ENCODE measurements at places on chromosomes 13 and 19. TPM values are rescaled to one million over a fixed set of nuclear protein-coding genes. Genes with fewer than 3 reads are reported as not detected.

Gene VSIG10L
- total RNA-seq: 0.79 TPM

Gene RAX2
- not detected for total RNA-seq

Gene IGFL1
- 0.67 TPM for total RNA-seq

Gene RXFP2
- not detected for total RNA-seq

Gene ZSCAN1
- total RNA-seq: not detected

Gene RGS9BP
- 1.1 TPM for total RNA-seq

Gene ZNF493
- total RNA-seq: 6.3 TPM

GRCh38 chr19:19997656-19998268, 41.5 kb downstream of the ZNF682 start:
- no peak for DNase-seq

DNA sequence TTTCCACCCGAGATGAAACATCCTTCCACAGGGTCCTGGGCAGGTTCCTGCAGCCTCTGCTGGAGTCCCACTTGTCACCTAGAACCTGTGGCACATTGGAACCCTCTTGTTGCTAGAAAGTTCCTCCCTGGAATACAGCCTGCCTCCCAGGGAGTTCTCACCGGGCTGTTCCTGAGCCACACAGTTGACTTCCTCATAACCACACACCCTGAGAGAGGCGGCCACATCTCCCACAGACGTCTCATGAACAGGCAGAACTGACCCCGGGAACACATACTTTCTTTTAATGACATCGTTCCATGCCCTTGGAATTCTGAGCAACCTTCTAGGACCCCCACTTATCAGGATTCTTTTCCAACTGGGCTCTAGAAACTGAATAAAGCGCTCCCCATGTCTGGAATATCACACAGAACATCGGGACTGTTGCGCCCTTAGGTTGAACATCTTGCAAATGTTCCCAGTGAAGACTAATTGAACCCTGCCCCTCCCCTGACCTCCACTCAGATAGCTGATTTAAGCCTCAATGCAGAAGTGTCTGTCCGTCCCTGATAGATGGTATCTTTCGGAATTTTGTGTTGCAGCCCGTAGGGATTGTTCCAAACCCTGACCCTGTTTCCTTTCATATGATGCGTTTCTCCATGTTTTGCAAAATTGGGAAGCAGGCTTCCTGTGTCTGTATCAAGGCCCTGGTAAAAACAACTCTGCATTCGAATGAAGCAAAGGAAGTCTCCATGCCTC, 91.1 kb downstream of the RAB20 start:
- DNase-seq: no peak

DNA sequence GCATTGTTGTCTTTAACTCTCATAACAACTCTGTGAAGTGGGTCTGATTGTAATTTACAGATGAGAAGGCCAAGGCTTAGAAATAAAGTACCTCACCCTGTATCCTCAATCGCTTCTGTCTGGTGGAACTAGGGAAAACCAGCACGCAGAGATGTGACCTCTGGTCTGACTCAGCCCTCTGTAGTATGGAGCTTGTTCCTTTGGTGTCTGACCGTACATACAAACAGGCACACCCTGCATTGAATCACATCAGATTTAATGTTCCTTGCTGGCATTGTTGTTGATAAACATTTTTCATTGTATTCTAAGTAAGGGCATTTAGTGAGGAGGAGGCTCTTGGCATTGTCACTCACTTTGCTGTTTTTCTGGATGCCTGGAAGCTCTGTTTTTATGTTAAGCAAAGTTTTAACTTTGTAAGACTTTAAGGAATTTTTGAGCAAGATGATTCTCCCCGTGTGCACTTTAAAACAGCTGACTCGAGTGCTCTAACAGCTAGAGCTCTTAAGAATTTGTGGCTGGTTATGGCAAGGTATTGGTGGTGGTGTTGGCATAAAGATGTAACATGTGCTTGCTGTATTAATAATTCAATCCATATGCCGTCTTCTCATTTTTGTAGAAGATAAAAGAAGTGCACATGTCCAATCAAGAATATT, 89.0 kb upstream of the SPATA13 start:
- DNase-seq: no peak

- DNase-seq: no peak
Measured at GRCh38 chr13:76948149-76948548, at the start of gene ACOD1. TSS of gene ACOD1 (plus strand) at chr13:76948511. CDS start at chr13:76948559, 48 bp downstream.

- DNase-seq: no peak
Measured at GRCh38 chr13:95642999-95643398, 1.5 kb downstream of the DZIP1 start.

DNA sequence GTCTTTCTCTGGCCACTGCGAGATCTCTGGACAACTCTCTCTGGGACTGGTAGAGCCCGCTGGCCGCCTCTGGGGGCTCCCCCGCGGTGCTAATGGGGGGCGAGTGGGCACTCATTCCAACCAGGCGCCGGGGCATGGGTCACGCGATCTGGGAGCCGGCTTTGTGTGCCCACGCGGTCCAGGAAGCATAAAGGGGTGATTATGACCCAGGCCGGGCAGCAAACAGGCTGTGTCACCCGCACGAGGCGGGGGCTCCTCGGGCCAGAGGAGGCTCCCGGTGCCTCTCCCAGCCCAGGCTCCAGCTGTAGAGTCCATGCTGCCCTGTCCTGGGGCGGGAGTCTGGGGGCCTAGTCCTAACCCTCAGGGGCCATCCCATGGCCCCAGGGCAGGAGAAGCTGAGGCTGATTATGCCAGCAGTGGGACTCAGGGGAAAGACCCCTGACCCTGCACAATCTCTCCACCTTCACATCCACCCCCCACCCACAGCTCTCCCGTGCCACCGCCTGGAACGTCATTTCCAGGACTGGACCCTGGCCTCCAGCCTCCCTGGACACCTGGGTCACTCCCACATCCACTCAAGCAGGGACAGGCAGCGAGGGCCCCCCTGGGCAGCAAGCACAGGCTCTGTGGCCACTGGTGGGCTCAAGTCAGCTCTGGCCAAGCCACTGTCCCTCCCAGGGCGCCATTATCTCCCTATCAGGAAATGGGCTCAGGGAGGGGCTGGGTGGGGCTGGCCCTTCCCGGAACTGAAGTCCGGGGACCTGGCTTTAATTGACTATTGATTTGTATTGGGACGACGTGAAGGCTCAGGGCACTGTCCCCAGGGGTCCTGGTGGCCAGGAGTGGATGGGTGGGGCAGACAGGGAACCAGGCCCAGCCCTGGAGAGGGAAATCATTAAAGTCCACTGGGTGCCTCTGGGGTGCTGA, 50.0 kb downstream of the PTPRS start:
- no peak for DNase-seq

DNA sequence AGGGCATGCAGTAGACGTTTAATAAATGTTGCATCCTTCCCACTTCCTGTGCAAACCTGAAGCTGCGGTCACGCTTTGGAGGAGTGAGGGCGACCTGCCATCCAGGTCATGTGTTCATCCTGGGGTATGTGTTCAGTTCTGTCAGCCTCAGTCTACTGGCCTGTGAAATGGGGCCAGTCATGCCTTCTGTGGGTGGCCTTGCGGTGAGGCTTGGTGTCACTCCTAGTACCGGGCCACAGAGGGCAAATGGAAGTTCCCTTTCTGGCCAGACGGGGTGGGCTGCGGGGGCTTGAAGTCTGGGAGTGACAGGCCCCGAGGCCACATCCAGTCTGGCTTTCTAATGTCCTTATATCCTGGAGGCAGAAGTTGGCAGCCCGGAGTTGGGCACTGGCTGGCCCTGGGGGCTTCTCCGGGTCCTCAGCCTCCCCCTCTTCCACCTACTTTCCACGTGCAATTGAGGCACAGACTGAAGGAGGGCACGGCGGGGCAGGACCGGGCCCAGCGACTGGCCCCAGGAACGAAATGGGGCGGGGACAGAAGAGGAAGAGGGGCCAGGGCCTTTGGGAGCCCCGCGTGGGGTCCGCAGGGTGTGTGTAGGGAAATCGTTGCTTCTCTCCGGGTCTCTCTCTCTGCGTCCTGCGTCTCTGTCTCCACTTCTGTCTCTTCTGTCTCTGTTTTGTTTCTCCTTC, 11.1 kb downstream of the PDE4A start:
- no peak for DNase-seq

GRCh38 chr13:43425234-43425633, 361.5 kb downstream of the ENOX1 start:
- DNase-seq: no peak

DNA sequence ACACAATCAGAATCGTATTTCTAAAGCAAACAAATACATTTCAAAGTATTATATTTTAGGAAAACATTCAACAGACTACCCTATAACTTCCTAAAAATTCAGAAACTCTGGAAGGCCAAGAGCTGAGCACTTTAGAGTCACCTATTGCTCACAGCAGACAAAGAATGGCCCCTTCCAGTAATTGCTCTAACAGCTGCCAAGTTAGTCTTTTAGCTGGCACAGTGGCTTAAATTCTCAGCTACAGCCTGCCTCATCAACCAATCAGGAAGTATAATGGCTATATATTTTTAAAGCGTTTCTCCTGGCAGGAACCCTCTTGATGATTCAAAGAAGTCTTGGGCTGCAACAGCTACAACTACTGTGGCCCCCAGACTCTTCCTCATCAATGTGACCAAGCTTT, 14.9 kb upstream of the SLITRK5 start:
- peak; percentile 23 for DNase-seq

GRCh38 chr19:53982001-53982451, 9.4 kb upstream of the CACNG6 start:
- DNase-seq: no peak

- no peak for DNase-seq
Measured at GRCh38 chr13:26513931-26514330, 43.6 kb upstream of the WASF3 start.

GRCh38 chr13:97962887-97963286, 9.4 kb downstream of the IPO5 start:
- DNase-seq: no peak

DNA sequence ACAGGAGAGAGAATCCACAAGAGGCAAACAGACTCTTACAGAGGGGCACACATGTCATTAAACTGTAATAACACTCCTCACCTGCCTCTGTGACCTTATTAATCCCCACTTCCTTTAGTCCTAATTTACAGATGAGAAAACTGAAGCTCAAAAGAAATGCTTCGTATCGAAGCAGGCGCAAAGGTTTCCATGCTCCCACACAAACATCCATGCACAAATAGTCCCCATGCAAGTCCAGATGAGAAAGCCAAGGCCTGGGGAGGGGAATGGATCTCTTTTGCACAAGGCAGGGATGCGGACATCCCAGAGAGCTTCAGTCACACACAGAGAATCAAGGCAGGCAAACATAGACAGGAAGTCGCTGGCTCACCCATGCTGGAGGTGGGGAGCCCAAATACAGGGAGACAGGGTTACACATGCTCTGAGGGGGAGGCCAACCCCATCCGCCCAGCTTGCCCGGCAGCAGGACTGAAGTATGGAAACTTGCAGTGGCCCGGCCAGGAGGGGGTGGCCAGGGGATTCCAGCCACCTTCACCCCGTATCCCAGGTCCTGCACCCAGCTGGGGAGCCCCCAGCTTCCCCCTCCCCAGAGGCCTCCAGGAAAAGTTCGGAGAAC, 468 bp downstream of the S1PR5 start:
- DNase-seq: peak; percentile 60

- no peak for DNase-seq
Measured at GRCh38 chr19:49475995-49476880, 2.2 kb downstream of the FLT3LG start.

DNA sequence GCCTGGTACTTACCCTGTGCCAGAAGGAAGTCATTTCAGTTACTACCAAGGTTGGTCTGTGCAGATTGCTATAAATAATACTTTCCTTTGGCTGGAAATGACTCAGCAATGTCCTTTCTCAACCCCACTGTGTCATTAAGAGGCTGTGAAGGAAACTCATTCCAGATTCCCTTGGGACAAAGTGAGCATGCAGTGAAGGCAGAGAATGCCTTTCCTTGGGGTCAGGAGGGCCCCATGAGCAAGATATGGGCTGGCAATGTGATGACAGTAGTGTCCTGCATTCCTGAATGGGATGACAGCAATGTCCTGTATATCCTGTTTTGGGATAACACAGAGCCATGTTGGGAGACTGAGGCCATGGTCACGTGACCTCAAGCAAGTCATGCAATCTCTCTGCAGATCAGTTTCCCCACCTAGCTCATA, 213.1 kb upstream of the TMTC4 start:
- DNase-seq: peak; percentile 77

DNA sequence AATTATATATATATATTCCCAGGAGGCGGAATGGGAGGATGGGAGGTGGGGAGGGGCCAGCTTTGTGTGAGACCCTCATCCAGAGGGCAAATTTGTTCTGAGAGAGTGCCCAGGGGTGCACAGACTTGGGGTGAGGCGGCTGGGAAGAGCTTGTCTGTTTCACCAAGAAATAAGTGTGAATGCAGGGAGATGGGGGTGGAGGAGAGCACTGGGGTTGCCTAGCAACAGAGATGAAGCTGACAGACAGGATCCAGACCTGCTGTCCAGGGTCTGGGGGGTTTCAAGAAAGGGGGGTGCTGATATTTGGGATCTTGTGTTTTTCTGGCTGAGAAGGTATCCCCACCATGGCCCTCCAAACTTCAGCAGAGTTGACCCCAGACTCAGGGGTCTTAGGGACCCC, 18.6 kb upstream of the TNFAIP8L1 start:
- no peak for DNase-seq

GRCh38 chr13:20043207-20043925, 84.8 kb downstream of the ZMYM2 start:
- no peak for DNase-seq

GRCh38 chr13:99339736-99340397, 32.7 kb upstream of the GPR183 start:
- no peak for DNase-seq

- peak; percentile 11 for DNase-seq
Measured at GRCh38 chr13:103815619-103816018, 749.4 kb upstream of the SLC10A2 start.

GRCh38 chr13:92991692-92992091, 234.9 kb upstream of the GPC6 start:
- DNase-seq: no peak

GRCh38 chr19:42508892-42509444, 19.3 kb downstream of the CEACAM1 start:
- no peak for DNase-seq

DNA sequence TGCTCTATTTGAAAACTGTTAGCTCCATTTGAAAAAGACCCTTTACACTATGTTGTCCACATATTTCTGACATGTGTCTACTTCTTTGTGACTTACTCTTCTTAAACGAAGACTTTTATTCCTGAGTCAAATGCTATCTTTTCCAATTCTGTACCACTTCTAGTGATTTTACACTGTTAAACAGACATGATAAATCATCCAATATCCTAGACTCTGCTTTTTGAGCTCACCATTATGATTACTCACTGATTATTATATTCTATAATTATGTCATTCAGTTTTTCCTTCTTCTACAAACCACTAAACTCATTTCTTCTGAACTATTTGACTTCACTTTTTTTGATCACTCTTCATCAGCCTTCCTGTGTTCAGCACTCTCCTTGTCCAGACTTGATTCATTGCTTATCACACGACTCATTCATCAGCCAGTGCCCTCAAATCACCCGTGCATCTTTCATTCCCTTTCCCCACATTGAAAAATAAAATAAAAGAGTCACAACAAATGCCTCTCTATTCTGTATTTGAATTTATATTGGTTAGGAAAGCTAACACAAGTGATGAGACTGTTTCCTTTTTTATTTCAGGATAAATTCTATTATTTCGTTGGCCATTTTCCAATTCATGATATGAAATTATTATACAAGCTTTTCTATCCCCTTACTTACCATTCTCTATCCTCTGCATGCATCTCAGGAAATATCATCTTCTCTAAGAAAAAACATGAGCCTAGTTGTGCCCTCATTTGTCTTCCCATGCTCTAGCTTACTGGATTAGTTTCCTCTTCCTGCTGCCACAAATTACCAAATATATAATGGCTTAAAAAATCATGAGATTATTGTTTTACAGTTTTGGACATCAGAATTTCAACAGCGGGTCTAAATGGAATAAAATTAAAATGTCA, 1482.1 kb upstream of the MIR17HG start:
- DNase-seq: no peak
